NCI-H1417 (cell line): ENCODE measurements at places on chromosomes 12 and 14.
A peak's percentile ranks its signal among the peaks of the same experiment; 100 is the strongest.

GRCh38 chr14:55599250-55599879, 19.4 kb downstream of the KTN1 start:
- DNase-seq = no peak

GRCh38 chr12:30988646-30989286, 62.2 kb downstream of the TSPAN11 start:
- DNase-seq = peak; percentile 56

DNA sequence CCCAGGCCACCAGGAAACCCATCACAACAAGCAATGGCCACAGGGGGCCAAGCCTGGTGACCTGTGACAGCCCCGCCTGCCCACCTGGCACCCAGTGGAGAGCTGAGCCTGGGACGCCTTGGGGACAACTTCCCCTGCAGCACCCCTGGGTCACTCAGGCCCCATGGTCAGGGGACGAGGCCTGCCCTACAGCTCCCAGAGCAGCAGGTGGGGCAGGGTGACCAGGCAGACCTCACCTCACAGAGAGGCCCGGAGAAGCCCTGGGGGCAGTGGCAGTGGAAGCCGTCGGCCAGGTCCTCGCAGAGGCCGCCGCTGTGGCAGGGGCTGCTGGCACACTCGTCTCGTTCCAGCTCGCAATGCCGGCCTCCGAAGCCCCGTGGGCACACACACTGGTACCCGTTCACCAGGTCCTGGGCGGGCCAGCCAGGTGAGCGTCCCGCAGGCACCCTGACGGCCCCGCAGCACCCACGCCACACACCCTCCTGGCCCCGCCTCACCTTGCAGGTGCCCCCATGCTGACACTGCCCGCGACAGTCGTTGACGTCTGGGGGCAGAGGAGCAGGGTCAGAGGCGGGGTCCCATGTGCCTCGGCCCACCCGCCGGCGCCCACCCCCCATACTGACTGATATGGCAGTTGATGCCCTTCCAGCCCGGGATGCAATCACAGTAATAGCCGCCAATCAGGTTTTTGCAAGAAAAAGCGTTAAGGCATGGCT, 18.1 kb downstream of the JAG2 start:
- DNase-seq = no peak

GRCh38 chr12:62252576-62252975, 7.6 kb upstream of the USP15 start:
- no peak for DNase-seq

DNA sequence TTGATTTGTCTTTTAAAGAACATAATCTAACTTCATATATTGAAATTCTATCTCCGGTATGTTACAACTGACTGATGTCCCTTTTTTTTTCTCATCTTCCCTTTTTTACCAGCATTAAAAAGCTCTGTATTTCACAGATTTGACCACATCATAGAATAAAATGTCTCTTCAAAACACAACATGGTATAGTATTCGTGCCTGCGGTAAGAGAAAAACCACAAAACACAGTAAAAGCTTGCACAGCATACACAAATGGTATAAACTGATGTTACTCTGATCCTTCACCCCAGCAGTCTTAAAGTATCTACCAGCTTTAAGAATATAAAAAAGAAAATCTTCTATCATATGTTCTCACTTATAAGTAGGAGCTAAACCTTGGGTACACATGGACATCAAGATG, 83.4 kb downstream of the HECTD1 start:
- DNase-seq = no peak
